Tongue (tissue), 3 donors: ENCODE measurements at places on chromosomes 16 and 17.

GRCh38 chr17:51684214-51684613 is 423.9 kb downstream of the UTP18 start:
- no peak for DNase-seq

DNA sequence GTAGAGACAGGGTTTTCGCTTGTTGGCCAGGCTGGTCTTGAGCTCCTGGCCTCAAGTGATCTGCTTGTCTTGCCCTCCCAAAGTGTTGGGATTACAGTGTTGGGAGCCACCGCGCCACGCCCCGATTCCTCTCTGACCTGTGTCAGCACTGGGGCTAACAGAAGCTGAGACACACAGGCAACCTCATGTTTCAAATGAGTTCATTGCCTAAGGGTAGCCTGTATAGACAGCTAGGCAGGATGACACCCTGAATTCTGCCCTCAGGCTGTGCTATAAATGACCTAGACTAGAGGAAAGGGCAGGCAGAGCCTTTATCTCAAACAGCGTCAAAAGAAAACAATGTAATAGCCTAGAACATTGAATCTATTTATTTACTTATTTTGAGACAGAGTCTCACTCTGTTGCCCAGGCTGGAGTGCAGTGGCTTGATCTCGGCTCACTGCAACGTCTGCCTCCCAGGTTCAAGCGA is 2.3 kb upstream of the CDK3 start:
- no peak for DNase-seq

- no peak for DNase-seq
Measured at GRCh38 chr17:36720131-36720530, 118.7 kb downstream of the MRM1 start.

DNA sequence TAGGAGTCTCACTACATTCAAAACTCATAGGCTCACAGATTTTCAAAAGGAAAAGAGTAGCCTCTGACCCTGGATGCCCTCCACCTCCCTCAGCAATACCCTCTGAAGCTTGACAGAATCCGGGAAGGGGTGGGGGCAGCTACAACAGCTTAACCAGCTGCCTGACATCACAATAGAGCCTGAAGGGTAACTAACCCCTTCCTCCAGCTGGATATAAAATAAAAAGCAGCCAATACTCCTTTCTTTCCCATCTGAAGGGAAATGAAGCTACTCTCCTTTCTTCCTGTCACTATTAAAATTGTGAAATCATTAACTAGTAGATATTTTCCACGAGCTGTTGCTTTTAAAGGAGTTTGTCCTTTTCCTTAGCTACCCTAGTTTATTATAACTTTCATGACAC is 24.0 kb downstream of the USP31 start:
- no peak for DNase-seq

- DNase-seq = no peak
Measured at GRCh38 chr16:68446681-68447652, 1.3 kb downstream of the SMPD3 start.

- no peak for DNase-seq
Measured at GRCh38 chr17:19286751-19287341, 49.7 kb downstream of the EPN2 start.

GRCh38 chr17:17738901-17739300 is 57.6 kb downstream of the RAI1 start:
- peak; percentile 56 for DNase-seq

- peak; percentile 16 for DNase-seq
Measured at GRCh38 chr17:8189041-8189710, 804 bp downstream of the BORCS6 start.
